ENCODE measurements at places on chromosomes 5 and 9.

DNA sequence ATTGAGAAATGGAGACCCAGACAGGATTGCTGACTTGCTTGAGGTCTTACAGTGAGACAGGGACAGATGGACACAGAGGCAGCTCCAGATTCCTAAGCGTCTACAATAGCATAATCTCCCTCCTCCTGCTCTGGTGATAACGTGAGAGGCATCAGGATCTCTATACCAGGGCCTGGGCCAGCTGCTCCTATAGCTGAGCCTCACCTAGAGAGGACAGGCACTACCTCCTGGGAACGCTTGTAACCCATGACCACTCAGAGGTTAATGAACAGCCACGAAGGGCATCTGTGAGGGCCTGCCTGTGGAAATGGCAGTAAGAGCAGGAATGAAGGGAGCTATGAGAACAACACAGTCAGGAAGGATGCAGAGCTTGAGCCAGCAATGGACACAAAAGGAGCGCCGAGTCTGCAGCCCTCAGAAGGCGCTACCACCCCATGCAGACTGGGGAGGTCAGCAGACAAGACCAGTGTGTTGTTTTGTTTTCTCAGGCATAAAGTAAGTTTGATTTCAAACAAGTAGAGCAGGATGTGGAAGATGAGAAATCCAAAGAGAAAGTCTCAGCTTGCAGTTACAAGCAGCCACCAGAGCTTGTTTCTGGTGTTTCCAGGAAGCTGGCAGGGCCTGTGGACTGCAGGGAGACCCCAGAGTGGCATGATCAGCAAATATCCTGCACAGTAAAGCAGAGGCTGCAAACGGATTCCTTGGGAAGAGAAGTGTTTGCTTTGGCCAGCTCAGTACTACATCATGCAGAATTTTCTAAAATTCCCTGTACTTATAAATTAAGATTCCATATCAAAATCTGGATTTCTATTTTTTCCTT, 17.4 kb downstream of the ANKS6 start:
- no peak for DNase-seq

DNA sequence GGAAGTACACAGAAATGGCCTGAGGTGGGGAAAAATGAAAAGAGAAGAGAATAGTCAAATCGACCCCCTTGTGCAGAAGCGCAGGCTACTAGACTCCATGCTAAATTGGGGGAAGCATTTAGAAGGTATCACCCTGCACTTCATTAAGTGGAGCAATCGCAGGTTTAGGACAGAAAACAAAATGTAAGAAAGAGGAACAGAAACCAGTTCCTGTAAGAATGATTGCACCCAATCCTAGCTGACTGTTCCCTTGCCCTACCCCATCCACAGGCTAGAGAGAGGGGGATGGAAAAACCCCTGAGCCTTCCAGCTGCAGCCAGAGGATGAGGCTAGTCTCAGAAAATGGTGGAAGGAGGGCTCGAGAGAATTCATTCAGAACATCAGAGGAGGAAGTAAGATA, 23.9 kb upstream of the PPP1R2B start:
- no peak for DNase-seq

DNA sequence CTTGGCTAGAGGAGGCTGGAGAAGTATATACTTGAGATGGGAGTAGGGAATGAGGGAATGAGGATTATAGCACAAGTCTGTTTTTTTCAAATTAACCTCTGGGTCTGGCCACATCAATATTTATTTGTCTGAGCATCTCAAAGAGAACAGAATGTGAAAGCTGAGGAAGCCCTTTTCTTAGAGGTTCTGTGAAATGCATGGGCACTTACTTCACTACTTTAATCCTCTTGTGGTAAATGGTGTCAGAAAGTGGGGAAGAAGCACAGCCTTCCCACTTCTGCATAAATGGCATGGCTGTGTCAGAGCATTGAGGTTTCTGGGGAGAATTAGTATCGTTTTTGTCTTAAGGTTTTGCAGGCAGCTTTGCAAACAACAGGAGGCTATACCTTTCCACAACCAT, 48.6 kb downstream of the SPATA31D1 start:
- no peak for DNase-seq

DNA sequence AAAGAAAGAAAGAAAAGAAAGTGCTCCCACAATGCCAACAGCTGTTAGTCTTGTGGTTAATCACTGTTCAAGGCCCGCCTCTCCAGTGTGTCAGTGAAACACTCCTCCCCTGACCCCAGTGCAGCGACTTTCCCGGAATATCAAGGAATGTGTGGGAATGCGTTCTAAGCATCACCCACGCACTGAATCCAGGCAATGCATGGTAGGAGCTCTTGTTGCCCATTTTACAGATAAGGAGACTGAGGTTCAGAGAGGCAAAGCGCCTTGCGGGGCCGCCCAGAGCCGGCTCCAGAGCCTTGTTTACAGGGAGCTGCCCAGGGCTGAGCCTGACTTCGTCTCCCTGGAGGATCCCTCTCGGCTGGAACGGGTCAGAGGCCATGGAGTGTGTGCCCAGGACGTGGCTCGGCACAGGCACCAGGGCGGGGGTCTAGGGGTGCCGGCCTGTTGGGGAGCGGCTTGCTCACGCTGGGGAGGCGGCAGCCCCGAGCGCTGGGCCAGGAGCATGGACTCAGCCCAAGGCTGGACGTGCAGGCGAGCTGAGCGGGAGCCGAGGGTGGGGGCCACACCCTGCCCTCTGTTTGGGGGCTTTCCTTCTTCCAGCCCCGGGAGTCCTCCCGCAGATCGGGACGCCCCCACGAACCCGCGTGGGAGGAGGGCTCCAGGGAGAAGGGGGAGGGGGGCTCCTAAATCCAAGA, 823 bp downstream of the ST6GALNAC6 start:
- DNase-seq = peak; percentile 74

- no peak for DNase-seq
These were observed 51.8 kb downstream of the NDST1 start for GRCh38 chr5:150559701-150560100.

DNA sequence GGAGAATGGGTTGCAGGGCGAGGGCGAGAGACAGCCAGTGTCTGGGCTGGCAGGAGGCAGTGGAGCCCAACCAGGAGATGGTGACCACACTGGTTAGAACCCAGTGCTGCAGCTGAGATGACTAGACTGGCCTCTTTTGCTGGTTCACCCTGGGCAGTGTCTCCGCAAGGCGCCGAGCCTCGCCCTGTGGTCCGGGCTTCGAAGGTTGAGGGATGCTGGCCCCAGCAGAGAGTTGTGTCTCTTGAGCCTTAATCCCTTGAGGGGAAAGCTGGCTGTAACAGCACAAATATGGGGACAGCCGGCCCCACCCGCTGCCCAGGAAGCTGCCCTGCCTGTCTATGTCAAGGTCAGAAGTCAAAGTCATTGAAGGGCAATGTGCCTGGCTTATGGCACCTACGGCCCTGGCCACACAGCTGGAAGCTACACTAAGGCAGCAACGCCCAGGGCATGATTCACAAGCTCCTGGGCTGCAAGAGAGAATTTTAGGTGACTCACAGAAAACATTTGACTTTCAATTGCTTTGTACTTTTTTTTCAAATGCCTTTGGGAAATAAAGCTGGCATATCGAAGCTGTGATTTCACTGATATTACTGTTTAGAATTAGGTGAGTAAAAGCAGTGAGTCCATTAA, 33.3 kb downstream of the NKX2-5 start:
- peak; percentile 40 for DNase-seq

- no peak for DNase-seq
These were observed 90.3 kb downstream of the DIRAS2 start for GRCh38 chr9:90552317-90552716.

DNA sequence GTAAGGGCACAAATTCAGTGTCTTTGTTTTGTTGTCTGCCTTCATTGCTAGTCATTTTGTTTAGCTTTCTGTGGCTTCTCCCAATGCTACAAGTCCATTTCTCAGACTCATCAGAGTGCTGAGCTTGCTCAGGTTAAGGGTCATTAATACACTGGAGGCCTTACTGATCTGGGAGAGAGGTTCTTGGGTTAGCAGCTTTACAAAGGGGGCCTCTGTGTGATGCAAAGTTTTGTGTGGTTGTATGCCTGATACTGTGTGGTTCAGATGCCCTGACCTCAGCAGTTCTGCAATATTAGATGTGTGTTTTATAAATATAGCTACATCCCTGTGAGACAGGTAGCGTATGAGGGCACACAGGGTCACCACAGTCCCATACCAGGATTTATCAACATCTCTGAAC, 34.8 kb upstream of the SMARCA2 start:
- no peak for DNase-seq

DNA sequence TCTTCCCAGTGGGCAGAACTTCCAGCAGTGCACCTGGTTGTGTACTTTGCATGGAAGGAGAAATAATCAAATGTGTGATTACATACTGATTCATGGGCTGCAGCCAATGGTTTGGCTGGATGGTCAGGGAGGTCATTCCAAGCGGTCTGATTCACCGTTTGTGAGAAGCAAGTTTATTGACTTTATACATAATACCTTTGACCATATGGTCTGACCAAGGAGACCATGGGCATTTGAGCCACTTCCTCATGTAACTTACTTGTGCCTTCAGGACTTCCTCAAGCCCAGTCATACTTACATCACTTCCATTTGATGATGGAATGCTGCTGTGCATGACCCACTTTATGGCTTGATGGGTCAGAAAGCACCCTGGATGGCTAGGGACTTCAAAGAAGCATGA, 41.1 kb downstream of the DAP start:
- DNase-seq = peak; percentile 62

GRCh38 chr5:132019337-132019736, 7.9 kb upstream of the ACSL6 start:
- DNase-seq = no peak

DNA sequence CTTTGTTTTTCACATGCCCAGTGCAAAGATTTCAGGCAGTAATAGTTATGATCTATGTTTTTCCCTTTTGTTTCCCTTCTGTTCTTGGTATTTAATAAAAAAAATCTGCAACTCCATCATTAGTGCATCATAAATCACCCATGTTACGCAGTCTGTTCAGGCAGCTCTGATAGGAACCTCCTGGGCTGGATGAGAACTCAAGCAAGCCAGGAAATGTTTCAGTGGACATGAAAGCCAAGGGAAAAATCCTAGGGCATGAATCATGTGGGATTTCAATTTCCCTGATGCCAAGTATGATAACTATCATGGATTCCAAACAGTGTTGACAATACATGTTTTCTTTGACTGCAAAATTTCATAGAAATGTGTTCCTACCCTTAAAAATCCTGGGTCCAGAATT, 119.7 kb upstream of the TARS1 start:
- peak; percentile 99 for DNase-seq

Data from AG09309 (cell line).